CD4-positive, alpha-beta T cell treated with Interleukin-6 for 4 hours (primary cell): ENCODE measurements at places on chromosomes 5 and 9.

DNA sequence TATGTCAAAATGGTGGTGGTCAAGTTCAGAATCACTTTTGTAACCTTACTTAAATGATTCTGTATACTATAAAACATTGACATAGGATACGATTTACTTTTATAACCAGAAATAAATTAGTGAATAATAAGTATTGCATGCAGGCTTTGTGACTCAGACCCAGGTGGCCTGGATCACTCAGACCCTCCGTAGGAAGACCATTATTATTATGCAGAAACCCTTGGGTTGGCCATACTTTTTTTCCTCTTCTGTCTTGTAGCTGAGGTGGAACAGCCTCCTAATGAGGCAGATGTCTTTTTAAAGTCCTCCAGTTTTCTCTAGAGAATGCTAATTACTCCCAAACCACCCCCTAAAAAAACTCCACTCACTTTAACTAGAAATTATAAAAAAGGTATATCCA lies 121.9 kb downstream of the LPAR1 start:
- no peak for DNase-seq

DNA sequence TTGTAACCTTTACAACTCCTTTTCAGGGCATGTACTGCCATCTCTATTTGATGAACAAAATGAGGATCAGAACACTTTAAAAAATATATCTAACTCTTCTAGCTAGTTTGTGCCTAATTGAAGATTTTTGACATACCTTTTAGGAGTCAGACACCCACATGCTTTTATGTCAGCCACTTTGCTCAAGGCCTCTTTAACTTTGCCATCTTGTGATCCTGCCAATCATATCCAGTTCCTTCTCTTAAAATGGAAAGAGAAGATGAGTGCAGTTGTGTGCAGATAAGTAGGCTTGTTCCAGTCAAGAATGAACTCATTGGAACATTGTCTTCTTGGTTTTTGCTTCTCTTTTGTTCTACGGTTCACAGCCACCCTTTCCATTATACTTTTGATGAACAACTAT lies 425.6 kb upstream of the TNC start:
- DNase-seq: no peak

DNA sequence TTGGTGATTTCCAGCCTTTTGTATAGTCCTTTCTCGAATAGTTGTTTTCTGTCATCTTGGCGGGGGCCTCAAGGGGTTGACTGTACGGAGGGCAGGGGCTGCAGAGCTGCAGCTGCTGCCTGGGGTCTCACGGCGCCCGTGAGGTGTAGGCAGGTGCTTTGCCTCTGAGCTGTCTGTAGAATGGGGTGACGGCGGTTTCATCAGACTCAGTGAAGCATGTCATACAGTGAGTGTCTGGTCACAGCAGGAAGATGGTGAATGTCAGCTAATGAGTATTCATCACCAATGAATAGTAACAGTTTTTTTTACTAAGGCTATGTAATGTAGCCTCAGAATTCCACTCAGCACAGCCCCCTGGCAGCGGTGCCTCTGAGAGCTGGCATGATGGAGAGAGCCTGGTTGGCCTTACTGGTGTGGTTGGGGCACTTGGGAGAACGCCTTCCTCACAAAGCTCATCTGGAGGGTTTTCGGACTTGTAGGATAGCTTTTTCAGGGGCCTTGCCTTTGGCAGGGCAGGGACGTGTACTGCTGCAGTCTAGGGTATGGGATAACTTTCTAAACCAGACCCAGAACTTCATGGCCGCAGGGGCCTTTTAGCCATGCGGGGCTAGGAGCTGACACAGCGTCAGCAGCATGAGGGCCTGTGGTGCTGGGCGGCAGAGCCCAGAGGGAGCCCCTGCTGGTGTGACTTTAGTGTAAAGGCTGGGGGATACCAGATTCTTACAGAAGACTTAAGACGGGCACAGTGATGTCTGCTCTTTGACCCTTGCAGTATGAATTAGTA lies 15.0 kb downstream of the TENT4A start:
- no peak for DNase-seq

GRCh38 chr5:59236448-59236847 lies 653.6 kb downstream of the RAB3C start:
- no peak for DNase-seq

GRCh38 chr9:136232969-136233368 lies 12.6 kb downstream of the QSOX2 start:
- DNase-seq: no peak

DNA sequence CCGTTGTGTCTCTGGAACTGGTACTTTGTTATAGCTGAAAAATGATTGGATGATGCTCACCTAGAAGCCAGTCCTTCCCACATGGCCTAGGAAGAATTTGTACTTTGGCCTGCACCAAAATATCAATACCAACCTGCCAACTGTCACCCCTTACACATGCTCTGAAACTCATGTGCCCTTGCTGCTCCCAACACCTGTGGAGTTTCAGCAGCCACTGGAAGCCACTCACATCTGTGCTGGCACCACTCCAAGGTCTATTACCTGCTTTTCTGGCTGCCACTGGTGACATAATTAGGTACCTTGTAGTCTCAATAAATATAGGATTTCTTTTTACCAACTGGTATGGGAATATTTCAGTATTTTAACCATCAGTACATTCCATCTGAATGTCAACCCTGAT lies 363.6 kb downstream of the SH3GL2 start:
- DNase-seq: no peak

DNA sequence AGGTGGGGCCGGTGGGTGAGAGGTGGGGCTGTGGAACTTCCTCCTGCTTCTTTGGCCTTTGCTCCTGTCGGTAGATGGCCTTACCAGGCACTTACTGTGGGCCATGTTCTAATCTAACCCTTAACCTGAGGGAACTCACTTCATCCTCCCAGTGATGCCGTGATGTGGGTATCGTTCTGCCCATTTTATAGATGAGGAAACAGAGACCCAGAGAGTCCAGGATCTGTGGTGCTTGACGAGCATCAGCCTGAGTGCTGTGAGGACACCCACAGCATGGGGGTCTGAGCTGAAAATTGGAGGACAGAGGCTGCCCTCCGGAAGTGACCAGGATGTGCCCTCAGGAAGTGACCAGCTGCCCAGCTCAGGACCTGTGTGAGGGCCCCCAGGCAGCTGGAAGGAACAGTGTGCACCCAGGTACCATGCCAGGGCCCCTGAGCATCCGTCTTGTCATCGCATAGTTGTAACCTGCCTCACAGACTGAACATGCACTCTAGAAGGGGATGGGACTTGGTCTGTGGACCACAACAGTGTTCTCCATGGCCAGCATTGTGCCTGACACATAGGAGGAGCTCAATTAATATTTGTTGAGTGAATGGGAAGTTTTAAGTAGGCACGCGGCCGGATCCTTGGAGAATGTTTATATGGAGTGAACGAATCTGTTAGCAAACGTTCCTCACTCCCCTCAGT lies 8.5 kb downstream of the NEK6 start:
- no peak for DNase-seq
